Hippocampal formation (tissue), 2 donors: ENCODE measurements at places on chromosomes 16 and 17.

DNA sequence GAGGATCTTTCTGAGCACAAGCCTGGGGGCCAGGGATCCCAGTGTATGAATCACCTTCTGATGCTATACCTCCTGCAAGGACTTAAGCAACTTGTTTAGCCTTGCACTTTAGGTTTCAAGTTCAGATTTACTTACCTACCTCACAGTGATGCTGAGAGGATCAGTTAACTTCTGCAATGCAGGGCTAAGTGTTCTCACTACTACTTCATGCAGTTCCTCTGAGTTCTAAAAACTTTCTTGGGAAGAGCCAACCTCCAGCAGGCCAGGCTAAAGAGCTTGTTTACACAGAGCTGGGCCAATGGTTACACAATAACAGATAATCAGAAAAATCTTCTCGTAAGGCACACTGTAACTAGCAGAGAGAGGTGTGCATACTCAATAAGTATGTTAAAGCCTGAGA lies 13.0 kb downstream of the VEZF1 start:
- no peak for DNase-seq

DNA sequence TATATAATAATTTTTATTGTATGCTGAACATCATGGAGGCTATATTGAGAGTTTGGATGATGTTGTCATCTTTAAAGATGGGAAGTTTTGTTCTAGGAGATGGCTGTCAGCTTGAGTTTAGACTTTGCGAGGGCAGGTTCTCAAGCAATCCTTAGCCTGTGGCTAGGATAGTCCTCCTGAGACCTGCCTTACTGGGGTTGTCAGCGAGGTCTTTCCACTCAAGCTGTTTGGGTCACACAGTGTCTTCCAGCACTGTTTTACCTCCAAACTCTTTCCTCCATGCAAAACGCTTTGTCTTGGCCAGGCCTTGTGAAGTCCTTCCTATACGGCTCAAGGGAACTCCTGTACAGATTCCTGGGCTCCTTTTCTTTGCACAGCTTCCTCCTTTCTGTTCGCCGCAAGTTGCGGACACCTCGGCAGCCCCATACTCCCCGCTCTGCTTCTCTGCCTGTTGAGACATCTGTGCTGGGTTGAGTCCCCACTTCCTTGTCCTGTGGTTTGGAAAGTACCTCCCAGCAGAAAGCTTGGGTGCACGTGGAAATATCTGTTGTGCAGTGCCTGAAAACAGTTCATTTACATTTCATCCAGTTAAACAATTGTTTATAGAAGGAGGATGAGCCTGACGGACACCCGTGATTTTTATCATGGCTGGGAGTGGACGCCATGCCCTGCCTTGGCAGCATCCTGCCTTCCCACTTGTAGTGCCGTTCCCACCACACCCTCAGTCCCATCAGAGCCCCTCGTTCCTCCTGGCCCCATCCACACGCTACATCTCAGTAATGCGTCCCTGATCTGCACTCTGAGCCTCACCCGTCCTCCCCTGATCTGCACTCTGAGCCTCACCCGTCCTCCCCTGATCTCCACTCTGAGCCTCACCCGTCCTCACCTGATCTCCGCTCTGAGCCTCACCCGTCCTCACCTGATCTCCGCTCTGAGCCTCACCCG lies 55.0 kb upstream of the CBFA2T3 start:
- DNase-seq: no peak

GRCh38 chr17:9880582-9880999 lies 24.5 kb downstream of the RCVRN start:
- DNase-seq: no peak

DNA sequence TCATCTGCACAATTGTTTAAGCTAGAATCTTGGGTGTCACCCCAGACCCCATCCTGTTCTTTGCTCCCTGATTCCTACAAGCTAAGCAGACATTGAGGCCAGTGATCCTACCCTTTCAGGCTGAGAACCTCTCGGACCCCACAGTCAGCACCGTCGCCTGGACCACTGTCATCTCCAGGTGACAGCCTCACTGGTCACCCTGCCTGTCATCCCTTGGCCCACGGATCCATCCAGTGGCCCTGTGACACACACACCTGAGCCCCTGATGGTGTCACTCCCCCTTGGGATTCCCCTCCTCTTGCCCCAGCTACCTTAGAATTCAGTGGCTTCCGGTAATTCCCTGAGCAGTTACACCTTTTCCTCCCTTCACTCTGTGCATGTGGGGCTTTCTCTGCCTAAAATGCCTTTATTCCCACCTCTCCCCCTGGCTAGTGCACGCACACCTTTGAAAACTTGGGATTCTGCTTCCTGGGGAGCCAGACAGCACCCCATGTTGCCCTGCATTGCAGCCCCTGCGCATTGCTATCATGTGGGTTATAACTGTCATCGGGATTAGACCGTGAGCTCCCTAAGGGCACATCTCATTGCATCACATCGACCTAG lies 3.0 kb downstream of the C16orf86 start:
- no peak for DNase-seq
